Cardiac septum (tissue), 1 donor: ENCODE measurements at places on chromosomes 1 and 21. TPM values are rescaled to one million over a fixed set of nuclear protein-coding genes. Genes with fewer than 3 reads are reported as not detected.

KMO gene
- total RNA-seq, result 0.13 TPM

OPRD1 gene
- total RNA-seq, result not detected

SH3BP5L gene
- total RNA-seq, result 25.1 TPM

GBP2 gene
- total RNA-seq, result 9.5 TPM

SYT6 gene
- total RNA-seq, result 0.22 TPM

SH2D1B gene
- total RNA-seq, result not detected

DNA sequence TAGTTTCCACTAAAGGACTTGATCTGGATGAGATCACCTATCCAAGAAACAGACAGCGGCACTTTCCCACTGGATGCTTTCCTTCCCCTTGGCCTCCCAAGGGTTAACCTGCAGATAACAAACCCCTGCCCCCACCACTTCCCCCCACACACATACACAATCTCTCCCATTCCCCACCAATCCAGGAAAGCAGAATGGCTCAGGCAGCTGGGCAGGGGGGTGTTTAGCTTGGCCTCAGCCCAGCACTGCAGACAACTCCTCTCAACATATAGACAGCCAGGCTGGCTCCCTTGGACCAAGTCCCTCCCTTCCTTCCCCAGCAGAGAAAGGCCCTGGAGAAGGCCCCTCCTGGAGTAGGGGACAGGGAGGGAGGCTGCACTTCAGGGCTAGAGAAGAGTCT is 24.6 kb downstream of the PLEKHA6 start:
- no peak for DNase-seq

- no peak for DNase-seq
These were observed 445.3 kb downstream of the RWDD3 start for GRCh38 chr1:95679262-95679661.

- no peak for DNase-seq
These were observed 697.2 kb downstream of the USP25 start for GRCh38 chr21:16426936-16427335.

DNA sequence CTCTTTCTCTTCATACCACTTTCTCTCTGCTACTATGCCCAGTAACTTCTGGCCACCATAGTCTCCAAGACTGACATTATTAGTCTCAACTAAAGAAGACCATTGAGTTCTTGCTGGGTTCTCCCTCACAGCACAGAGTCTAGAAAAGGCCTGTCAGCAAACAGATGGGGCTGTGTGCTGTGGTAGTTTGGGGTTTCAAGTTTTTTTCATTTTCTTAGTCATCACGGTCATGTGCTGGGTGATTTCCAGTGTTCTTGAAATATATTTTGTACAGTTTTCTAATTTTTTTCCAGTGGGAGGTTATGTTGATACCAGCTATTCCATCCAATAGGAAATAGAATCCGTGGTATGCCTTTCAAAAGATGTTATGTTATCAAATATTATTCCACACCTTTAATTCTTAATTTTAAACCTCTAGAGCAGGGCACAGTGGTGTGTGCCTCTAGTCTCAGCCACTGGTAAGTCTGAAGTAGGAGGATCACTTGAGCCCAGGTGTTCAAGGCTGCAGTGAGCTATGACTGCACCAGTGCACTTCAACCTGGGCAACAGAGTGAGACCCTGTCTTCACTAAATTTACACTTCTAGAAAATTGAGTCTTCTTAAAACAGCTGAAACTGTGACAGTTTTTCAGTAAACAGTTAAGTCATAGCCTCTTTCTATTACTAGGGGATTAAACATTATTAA is 8.3 kb downstream of the CFHR2 start:
- DNase-seq, result no peak

DNA sequence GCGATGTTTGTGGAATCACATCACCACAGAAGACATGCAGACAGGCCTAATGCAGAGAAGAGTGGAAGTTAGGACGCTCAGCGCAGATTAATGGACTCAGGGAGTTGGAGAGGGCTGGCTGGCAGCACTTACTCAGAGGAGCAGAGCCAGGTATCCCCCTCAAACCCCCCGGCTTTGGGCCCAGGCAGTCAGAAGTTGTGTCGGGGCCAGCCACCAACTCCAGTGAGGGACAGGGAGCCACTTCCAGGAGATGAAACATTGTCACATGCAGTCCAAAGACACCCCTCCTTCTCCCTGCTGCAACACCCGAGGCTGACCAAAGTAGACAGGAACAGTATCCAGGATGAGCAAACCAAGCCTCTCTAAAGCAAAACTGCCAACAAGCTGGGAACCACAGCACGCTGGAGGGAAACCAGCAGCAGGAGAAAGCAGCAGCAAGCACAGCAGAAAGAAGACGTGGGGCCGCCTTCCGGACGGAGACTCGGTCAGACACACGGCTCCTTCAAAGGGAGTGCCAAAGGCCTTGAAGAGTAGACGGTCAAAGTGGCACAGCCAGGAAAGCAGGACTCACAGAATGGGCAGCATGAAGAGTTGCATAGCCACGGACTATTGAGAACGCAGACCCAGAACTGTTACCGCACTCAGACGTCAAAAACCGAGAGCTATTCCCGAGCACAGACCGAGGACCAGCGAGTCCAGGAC is 149.3 kb downstream of the PCBP3 start:
- DNase-seq, result no peak

DNA sequence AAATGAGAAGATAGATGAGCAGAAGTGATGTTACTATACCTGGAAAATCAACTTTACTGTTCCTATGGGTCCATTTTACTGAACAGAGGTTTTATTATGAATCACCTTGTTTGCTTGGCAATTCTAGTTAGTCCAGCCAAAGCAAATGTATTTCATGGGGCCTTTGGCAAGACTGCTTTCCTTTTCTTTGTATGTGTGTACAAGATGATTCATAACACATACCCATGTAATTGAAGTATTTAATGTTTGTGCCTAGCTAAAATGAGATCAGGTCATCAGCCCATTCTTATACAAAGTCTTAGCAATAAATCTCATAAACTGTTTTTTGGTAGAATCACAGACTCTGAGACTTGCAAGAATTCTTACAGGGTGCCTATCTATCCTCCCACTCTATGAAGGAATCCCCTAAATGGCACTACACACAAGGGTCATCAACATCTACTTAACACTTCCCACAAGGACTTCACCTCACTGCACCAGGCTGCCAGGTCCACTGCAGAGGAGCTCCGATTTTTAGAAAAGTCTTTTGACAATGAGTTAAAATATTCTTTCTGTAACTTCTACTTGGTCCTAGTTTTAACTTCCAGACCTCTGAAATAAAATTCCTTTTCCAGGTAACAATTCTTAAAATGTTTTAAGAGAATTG is 58.5 kb downstream of the LPAR3 start:
- DNase-seq, result no peak

DNA sequence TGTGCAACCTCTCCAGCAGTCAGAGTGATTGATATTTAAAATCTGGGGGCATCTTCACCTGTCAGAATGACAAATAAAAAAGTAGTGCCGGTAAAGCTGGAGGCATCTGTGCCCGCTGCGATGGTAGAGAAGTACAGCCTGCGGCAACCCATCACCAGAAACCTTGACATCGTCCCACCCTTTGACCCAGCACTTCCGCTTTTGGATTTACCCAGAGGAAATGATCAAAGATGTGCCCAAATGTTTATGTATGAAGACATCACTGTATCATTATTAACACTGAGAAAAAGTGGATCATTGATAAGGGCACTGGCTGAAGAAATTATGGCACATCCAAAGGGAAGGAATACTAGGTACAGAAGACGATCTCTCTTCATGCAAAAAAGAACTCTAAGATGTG is 96.0 kb downstream of the PGBD5 start:
- no peak for DNase-seq

- DNase-seq, result no peak
These were observed 159.1 kb downstream of the EDEM3 start for GRCh38 chr1:184595596-184595995.

DNA sequence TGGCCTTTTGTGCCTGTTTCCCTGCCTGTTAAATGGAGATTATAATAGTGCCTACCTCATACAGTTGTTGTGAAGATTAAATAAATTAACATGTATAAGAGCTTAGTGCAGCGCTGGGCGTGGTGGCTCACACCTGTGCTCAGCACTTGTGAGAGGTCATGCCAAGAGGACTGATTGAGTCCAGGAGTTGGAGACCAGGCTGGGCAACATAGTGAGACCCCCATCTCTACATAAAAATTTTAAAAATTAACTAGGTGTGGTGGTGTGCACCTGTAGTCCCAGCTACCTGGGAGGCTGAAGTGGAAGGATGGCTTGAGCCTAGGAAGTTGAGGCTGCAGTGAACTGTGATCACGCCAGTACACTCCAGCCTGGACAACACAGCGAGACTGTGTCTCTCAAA is 12.1 kb downstream of the CAMK2N1 start:
- DNase-seq, result no peak

DNA sequence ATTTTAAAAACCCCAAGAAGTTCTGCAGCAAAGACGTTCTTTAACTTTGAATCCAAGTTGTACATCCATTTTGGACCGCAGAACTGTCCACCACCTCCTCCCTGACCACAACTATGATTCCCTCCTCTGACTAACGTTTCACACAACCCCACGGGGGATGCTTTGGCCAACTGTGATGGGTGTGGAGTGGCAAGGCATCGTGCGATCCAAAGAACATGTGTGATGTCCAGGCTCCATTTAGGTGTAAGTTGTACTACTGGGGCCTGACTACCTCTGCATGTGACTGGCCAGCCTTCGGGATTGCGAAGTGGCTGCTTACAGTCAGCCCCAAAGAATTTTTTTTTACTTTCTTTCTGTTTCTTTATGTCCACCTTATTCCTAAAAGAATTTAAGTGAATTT is 6.7 kb downstream of the KCNJ15 start:
- DNase-seq, result no peak

- DNase-seq, result no peak
These were observed 81.4 kb downstream of the SMYD2 start for GRCh38 chr1:214362188-214362882.
